Mesendoderm (in vitro differentiated cells): ENCODE measurements at places on chromosomes 3 and 15.
A peak's percentile ranks its signal among the peaks of the same experiment; 100 is the strongest.

- no peak for DNase-seq
Observed at GRCh38 chr3:169472259-169472900, 191.1 kb downstream of the MECOM start.

DNA sequence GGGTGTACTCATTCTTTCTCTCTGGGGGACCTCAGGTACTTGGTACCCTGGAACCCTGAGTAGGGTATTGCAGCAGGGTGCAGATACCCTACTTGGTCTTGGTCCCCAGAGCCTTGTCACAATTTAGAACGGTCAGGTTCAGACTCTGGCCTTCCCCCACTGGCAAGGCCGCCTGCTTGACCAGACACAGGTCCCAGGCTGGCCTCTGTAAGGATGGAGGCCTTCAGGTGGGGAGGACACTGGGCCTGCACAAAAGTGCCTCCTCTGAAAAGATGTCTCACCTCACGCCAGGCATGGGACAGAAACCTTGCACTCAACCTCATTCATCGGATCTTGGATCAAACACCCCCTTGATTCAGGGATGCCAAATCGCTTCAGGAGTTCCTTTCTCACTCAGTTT is 158.4 kb downstream of the KLF13 start:
- DNase-seq = no peak

DNA sequence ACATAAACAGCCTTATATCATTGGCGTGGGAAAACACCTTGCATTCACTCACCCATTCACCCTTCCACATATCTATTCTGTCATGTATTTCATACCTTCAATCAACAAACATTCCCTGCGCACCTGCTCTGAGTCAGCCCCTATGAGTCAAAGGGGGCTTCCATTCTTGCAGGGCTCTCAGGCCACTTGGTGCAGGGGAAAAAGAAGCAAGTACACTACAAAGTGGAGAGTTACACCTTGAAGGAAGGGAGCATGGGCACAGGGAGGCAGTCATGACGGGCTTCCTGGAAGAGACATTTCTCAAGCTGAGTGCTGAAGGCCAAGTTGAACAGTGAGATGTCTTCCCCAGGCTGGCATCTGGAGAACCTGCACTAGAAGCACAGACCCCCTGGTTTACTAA is 4.6 kb upstream of the AMOTL2 start:
- no peak for DNase-seq

DNA sequence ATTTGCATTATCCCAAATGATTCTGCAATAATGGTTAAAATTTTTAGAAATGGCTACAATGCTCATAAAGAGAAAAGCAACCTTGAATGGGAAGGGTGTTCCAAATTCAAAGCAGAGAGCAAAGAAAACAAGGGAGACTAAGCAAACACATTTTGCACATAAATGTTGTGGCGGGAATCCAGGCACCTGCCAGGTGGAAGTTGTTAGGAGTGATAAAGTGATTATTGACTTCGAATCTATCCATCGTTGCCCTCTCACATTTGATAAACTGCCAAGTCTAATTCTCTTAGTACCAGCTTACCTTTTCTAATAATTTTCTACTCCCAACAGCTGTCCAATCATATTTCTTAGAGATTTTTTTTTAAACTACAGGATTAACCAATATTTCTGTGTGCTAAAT is 244.5 kb downstream of the CACNA2D3 start:
- no peak for DNase-seq

GRCh38 chr15:45744236-45744589 is 109.4 kb downstream of the SQOR start:
- DNase-seq = no peak

DNA sequence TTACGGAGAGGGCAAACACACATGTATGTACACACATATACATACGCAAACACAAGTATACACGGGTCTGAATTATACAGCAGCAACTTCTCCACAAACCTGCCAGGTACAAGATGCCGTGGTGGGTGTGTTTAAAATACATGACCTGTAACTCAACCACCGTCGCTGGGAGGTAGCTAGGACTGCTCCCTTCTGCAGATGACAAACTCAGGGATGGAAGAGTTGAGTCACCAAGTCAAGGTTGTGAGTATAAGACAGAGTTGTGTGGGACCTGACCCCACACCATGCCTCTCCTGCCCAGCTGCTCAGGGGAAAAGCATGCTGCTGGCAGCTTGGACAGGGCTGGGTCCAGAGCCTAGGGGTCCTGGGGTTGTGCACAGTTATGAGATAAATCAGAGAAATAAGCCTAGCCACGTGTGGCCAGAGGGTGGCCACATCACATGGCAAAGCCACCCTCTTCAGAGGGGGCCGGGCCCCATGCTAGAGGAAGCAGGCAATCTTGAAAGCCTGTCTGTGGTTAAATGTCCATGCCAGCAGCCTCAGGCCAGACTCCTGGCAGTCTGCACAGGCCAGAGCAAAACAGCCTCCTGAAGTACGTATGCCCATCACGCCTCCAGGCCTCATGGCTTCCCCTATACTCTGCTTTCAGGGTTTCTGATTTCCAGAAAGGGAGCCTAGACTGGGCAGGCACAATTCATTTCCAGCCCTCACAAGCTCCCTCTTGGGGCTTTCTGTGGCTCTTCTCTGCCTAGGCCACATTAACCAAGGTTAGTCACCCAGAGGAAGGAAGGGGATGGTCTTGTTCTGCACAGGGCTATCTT is 107.7 kb upstream of the RPL32 start:
- DNase-seq = no peak

- no peak for DNase-seq
Observed at GRCh38 chr3:2356298-2356950, 257.8 kb downstream of the CNTN4 start.

GRCh38 chr3:111723293-111724215 is 128.4 kb upstream of the ZBED2 start:
- DNase-seq = no peak

GRCh38 chr3:5302661-5303060 is 115.2 kb downstream of the EDEM1 start:
- DNase-seq = no peak

DNA sequence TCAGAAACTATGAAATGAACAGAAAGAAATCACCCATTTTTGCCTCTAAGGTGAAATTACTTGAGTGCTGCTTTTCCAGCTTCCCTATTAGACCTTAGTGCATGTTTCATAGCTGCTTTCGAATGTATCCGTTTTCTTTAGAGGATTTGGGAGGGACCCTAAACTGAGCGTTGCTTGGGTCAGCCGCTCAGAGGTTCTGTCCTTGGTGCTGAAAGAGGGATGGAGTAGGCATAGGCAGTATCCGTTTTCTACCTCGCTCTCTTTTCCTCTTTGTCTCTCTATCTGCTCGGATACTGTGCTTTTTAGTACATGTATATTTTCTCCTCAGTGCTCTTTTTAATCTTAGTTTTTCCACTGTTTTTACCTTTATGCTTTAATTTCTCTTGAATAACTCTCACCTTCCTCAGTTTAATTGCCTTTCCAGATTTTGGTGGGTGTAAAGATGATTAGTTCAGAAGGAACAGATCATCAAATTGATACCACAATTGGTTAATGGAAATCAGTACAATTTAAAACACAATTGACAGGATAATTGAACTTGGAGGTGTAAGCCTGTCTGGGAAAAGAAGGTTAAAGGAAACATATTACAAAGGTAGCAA is at the start of gene DRD3:
TSS of gene DRD3 (minus strand) at position 283 of the 599 bp plus-strand sequence. CDS start 7,060 bp downstream, outside the sequence.
- peak; percentile 80 for DNase-seq

DNA sequence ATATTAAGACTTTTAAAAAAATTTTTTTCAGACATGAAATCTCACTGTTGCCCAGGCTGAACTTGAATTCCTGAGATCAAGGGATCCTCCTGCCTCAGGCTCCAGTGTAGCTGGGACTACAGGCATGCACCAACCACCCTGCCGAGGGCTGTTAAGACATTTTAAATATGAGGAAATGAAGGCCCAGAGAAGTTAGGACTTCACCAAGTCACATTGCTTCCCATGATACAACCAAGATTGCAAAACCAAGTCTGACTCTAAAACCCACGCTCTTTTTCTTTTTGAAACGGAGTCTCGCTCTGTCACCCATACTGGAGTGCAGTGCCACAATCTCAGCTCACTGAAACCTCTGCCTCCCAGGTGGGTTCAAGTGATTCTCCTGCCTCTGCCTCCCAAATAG is 28.0 kb downstream of the PTPN9 start:
- no peak for DNase-seq

DNA sequence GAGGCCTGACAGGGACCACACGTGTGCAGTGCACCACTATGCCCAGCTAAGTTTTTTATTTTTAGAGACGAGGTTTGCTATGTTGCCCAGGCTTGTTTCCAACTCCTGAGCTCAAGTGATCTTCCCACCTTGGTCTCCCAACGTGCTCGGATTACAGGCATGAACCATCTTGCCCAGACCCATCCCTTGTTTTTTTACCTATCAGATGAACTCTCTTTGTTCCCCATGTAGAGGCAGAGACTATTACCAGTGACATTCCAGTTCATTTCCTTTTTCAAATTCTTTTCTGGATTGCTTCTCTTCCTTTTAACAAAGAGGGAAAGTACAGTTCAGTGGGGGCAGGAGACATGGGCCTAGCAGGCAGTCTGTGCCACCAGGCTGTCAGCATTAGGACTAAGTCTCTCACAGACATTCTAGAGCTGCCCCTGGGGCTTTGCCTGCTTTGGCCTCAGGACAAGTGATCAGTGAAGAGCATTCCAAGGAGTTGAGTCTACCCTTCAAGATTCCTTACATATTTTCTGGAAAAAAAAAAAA is 103.5 kb upstream of the SLC7A14 start:
- peak; percentile 98 for DNase-seq

DNA sequence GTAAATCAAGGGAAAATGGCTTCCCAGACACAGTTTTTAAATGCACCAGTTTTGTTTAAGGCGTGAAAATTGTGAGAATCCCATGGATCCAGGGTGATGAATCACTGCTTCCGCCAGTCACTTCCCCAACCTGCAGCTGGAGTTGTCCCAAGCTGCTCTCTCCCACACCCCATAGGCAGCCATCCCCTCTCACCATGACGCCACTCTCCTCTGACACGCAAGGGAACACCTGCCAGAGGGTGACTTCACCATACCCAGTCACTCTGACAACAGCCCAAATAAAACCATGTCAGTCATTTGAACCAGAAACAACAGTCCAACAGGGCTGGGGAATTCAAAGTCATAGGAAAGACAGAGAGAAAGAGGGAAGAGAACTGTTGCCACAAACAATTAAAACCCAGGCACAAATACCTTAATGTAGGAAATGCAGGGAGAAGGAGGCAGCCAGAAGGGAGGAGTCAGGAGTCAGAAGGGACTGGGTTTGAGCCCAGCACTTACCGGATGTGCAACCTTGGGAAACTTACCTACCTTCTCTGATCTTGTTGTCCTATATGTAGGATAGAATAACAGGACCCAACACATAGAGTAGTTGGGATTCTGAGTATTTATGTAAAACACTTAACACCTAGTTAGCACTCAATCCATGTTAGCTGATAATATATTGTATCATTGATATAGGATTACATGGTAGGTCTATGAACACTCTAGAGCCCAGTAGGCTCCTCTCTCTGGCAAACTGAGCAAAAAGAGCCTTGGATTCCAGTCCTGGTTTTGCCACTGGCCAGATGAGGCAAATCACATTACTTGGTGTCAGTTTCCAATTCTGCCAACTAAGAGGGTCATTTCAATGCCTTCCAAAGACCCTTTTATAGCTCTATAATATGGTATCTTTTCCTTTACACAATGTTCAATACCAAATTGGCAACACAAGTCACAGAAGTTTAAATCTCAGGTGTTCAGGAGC is 326.3 kb upstream of the ICE2 start:
- DNase-seq = peak; percentile 80

DNA sequence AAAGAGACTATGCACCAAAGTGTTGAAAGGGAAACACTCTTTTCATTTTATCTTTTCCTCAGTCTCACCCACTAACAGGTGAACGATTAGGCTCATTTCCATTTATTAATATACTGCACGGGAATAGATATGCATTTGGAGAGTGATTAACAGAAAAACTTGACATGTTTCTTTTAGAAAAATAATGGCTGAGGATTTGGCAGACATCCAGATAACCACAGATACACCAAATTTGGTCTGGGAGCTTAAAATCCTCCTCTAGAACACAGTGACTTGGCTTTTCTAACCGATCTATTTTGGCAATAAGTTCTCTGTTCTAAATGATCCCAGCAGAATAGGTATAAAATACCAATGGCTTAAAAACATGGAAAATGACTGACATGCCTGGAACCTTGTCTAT is 459.3 kb upstream of the SGO1 start:
- DNase-seq = no peak

- no peak for DNase-seq
Observed at GRCh38 chr15:94130504-94130903, 100.9 kb upstream of the MCTP2 start.

GRCh38 chr3:53798144-53798543 is 48.1 kb downstream of the CHDH start:
- DNase-seq = no peak

DNA sequence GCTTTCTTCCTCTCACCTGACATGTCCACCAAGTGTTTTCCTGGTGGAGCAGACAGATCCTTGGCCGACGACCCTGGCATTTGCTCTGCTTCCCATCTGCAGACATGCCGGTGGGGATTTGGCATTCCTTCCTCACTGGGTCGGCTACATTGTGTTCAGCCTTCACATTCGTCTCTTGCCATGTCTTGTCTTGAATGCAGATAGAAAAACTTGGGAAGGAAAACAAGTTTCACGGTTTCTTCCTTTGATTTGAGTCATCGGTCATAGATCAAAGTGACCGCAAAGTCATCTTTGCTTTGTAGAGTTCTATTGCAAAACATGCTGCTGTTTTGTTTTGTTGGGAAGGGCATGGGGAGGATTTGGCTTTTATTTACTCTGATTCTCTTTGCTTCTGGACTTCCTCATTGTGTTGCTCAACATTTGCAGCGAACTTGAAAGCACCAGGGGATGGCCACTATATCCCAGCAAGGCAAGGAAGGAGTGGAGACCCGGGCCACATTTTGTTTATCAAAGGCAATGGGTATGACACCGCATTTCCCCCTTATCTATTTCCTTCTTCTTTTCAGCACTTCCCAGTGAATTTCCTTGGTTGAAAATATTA is 321.3 kb downstream of the CACNA2D3 start:
- no peak for DNase-seq

DNA sequence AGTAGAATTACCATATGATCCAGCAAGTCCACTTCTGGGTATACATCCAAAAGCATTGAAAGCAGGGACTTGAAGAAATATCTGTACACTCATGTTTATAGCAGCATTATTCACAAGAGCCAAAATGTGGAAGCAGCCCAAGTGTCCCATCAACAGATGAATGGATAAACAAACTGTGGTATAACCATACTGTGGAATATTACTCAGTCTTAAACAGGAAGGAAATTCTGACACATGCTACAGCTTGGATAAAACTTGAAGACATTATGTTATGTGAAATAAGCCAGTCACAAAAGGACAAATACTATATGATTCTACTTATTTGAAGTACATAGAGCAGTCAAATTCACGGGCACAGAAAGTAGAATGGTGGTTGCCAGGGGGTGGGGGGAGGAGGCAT is 91.2 kb downstream of the HMG20A start:
- DNase-seq = no peak

- DNase-seq = peak; percentile 52
Observed at GRCh38 chr15:71440489-71441110, 325.3 kb downstream of the THSD4 start.

- DNase-seq = no peak
Observed at GRCh38 chr3:58432905-58433304, 727 bp downstream of the PDHB start.

GRCh38 chr3:67524046-67524445 is 130.4 kb downstream of the SUCLG2 start:
- DNase-seq = no peak

GRCh38 chr15:47407692-47408091 is 309.6 kb upstream of the SEMA6D start:
- DNase-seq = peak; percentile 82
